Skeletal muscle cell (primary cell): ENCODE measurements at places on chromosomes 4 and X.

- DNase-seq, result no peak
Measured at GRCh38 chr4:19429684-19430083, 822.0 kb upstream of the SLIT2 start.

- no peak for DNase-seq
Measured at GRCh38 chrX:45137531-45137930, 63.1 kb downstream of the DIPK2B start.

GRCh38 chr4:42642101-42642797 is 14.7 kb downstream of the ATP8A1 start:
- no peak for DNase-seq

DNA sequence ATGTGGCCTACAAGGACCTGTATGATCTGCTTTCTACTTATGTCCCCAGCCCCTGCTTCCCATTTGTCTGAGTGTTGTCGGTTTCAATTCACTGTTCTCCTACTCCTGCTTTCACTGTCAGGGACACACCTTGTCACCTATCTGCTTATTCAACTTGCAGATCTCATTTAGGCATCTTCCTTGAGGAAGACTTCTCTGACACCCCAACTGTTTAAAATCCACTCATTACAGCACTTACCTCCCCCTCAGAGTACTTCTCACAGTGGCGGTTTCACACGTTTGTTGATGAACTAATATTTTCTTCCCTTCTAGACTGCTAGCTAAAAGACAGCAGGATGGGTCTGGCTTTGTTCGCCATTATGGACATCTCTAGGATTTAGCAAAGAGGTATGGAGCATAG is 279.9 kb upstream of the TET2 start:
- DNase-seq, result no peak

DNA sequence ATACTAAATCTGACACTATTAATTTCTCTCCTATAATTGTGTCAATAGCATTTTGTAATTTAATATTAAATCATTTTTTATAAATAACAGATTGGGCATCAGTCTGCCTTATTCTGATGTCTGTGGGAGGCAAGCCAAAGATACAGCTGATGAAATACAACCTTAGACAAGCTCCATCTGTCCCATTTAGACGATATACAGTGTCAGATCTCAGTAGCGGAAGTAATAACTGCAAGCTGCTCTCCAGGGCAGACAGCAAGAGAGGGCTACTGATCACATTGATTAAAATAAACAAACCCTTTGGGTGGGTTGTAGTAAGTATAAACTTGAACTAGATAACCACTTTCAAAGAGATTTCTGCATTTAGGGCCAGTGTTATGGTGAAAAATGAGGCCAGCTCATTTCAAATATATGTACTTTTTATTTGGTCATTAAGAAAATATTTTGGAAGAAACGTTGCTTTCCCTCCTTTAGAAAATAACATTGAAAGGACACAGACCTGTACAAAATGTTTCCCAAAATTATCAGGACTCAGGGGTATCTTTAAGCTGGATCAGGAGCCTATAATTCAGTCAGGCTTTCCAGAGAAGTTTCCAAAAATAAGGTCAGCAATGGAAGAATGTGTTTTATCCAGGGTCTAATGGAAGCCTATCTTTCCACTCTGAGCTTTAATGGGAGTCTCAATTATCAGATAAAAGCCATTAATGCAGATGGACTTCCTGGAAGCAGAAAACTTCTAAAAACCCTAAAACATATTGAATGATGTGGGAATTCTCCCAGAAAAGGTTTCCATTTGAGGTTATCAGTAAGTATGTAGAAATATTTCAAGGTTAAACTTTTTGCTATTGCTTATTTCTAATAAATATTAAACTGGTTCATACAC is 1028.8 kb upstream of the IGFBP7 start:
- DNase-seq, result no peak

- no peak for DNase-seq
Measured at GRCh38 chr4:154416190-154416547, 75.4 kb downstream of the DCHS2 start.

- no peak for DNase-seq
Measured at GRCh38 chr4:155742310-155743015, 16.4 kb upstream of the GUCY1B1 start.
